Endothelial cell of umbilical vein (primary cell): ENCODE measurements at places on chromosomes 2 and 18. TPM values are rescaled to one million over a fixed set of nuclear protein-coding genes. Genes with fewer than 3 reads are reported as not detected.

GRCh38 chr2:229821316-229821715 lies 100.5 kb downstream of the TRIP12 start:
- no peaks in the 10 kb centered on the region for H3K36me3 ChIP-seq
- H3K4me1 ChIP-seq, result peaks cover 25% of the 10 kb centered on the region
- DNase-seq, result no peak
- H3K4me3 ChIP-seq, result no peak overlapping the region
- H3K27ac ChIP-seq, result no peak overlapping the region
- no peaks in the 10 kb centered on the region for H3K27me3 ChIP-seq

Gene INHA
- total RNA-seq, result not detected in 2 replicates

- no peak overlapping the region for H3K27ac ChIP-seq
- H3K4me3 ChIP-seq, result no peak overlapping the region
- no peaks in the 10 kb centered on the region for H3K27me3 ChIP-seq
- H3K4me1 ChIP-seq, result no peaks in the 10 kb centered on the region
- H3K36me3 ChIP-seq, result no peaks in the 10 kb centered on the region
Measured at GRCh38 chr2:146413086-146413610, 1431.7 kb upstream of the ACVR2A start.

- H3K36me3 ChIP-seq, result peaks cover 9% of the 10 kb centered on the region
- no peak overlapping the region for H3K27ac ChIP-seq
- H3K27me3 ChIP-seq, result no peaks in the 10 kb centered on the region
- peaks cover 23% of the 10 kb centered on the region for H3K4me1 ChIP-seq
Measured at GRCh38 chr2:217897816-217898806, 104.7 kb downstream of the TNS1 start.
